GM12878 (cell line): ENCODE measurements at places on chromosomes 6 and 20. TPM values are rescaled to one million over a fixed set of nuclear protein-coding genes. Genes with fewer than 3 reads are reported as not detected.
A peak's percentile ranks its signal among the peaks of the same experiment; 100 is the strongest.

The GPR6 gene
- polyA plus RNA-seq: not detected in 2 replicates

The RBM24 gene
- polyA plus RNA-seq: not detected in 2 replicates

The SLC17A5 gene
- polyA plus RNA-seq: 6.5 and 9.2 TPM in 2 replicates

The CAGE1 gene
- polyA plus RNA-seq: 0.08 and 0.32 TPM in 2 replicates

GRCh38 chr6:76275746-76276145 is 203.3 kb upstream of the IMPG1 start:
- no peaks in the 10 kb centered on the region for H3K4me1 ChIP-seq
- H3K27ac ChIP-seq: no peak overlapping the region
- H3K27me3 ChIP-seq: no peaks in the 10 kb centered on the region

GRCh38 chr6:77021778-77022177 is 441.5 kb downstream of the HTR1B start:
- no peak for DNase-seq
- H3K27ac ChIP-seq: no peak overlapping the region
- no peaks in the 10 kb centered on the region for H3K4me1 ChIP-seq
- H3K36me3 ChIP-seq: no peaks in the 10 kb centered on the region
- H3K27me3 ChIP-seq: no peaks in the 10 kb centered on the region
- H3K4me3 ChIP-seq: no peak overlapping the region

GRCh38 chr20:22818636-22819035 is 216.5 kb upstream of the SSTR4 start:
- H3K27me3 ChIP-seq: no peaks in the 10 kb centered on the region
- H3K4me3 ChIP-seq: no peak overlapping the region
- DNase-seq: no peak
- no peaks in the 10 kb centered on the region for H3K4me1 ChIP-seq
- no peak overlapping the region for H3K27ac ChIP-seq

- H3K27ac ChIP-seq: no peak overlapping the region
- H3K27me3 ChIP-seq: peaks cover 15% of the 10 kb centered on the region
- DNase-seq: no peak
- no peaks in the 10 kb centered on the region for H3K36me3 ChIP-seq
- H3K4me3 ChIP-seq: no peak overlapping the region
- no peaks in the 10 kb centered on the region for H3K4me1 ChIP-seq
These were observed 6.8 kb downstream of the TCF21 start for GRCh38 chr6:133895573-133896343.

GRCh38 chr6:17886891-17887290 is 100.5 kb downstream of the KIF13A start:
- no peak for DNase-seq
- no peaks in the 10 kb centered on the region for H3K36me3 ChIP-seq
- H3K4me1 ChIP-seq: peaks cover 18% of the 10 kb centered on the region
- H3K4me3 ChIP-seq: no peak overlapping the region

- no peak for DNase-seq
- peaks cover 28% of the 10 kb centered on the region for H3K4me1 ChIP-seq
- H3K27ac ChIP-seq: peak overlapping the region; percentile 15; the same call in 1 of the 2 replicates
- no peak overlapping the region for H3K4me3 ChIP-seq
- H3K27me3 ChIP-seq: no peaks in the 10 kb centered on the region
These were observed 26.3 kb downstream of the ALDH5A1 start for GRCh38 chr6:24520929-24521546.

- H3K4me3 ChIP-seq: no peak overlapping the region
- no peaks in the 10 kb centered on the region for H3K36me3 ChIP-seq
- 0 out of 2 replicates have a peak, but pooled peaks cover 3% of the 10 kb centered on the region for H3K4me1 ChIP-seq
- no peak overlapping the region for H3K27ac ChIP-seq
- DNase-seq: no peak
These were observed 42.8 kb upstream of the SLC23A2 start for GRCh38 chr20:5044075-5044620.
